HuH-7.5 (cell line): ENCODE measurements at places on chromosomes 6 and 20.

DNA sequence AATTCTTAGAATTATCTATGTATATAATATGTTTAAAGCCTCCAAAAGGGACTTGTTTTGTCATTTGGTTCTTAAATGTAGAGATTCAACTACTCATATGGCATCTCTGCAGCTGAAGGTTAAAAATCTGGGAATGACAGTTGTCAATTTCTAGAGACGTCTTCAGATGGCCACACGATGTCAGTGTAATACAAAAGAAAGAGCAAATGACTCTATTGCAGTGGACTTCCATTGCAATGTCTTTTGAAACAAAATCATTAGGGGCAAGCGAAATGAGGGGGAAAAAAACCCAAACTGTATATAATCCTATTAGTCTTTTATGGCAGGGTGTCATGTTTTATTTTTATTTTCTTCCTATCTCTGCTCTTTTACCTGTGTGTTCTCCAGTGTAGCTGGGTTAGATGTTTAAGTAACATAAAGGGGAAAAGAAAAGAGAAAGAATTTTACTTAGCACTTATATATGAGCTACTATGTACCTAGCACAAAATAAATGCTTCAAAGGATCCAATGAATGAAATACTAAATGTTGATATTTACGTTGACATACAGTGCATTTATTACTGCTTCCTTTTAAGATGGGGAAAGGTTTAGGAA lies 26.2 kb downstream of the CCN2 start:
- no peak for DNase-seq

DNA sequence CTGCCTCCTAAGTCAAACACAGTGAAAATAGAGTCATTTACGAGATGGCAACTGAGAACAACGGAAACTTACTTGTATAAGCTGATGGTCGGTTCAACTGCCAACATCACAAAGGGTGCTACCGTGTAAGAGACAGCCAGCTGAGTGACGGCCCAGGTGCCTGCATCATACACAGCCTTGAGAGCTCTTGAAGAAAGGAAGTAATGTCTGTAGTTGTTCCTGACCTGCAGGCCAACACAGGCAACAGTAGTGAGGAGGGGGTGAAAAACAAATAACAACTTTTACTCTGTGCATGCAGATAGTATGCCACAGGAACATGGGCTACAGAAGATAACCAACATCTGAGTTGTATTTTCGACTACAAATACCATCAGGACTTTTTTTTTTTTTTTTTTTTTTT lies 102.7 kb downstream of the MBOAT1 start:
- DNase-seq = no peak

DNA sequence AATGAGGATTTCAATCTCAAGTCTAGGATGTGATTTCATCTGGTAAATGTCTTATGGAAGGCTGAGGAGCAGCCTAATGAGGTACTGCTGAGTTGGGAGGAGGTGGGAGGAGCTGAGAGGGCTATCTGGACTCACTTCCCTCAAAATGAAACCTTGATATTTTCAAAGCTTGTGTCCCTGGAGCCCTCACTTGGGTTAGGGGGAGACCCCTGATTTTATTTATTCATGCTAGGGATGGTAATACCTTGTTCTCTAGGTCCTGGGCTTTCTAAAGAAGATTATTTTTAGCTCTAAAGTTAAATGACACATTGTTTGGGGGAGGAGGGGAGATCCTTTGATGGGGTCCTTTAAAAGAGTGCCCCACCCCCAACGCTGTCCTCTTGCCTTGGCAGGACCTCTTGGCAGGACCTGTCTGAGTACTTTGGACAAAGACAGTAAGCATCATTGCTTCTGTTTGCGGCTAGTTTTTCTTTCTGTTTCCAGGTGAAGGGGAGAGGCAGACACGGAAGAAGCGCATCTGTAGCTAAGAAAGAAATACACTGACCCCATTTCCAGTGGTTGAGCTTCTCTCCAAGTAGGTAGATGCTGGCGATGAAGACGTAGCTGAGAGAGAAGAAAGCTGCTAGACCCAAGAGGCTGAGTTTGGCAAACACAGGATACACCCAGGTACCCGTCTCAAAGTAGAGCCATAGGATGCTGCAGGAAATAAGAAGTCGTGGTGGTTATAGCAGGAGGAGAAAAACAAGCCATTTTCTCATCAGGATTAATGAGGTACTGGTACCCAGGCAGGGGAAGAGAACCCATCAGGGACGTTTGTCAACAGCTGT lies 55.6 kb downstream of the ADTRP start:
- no peak for DNase-seq

DNA sequence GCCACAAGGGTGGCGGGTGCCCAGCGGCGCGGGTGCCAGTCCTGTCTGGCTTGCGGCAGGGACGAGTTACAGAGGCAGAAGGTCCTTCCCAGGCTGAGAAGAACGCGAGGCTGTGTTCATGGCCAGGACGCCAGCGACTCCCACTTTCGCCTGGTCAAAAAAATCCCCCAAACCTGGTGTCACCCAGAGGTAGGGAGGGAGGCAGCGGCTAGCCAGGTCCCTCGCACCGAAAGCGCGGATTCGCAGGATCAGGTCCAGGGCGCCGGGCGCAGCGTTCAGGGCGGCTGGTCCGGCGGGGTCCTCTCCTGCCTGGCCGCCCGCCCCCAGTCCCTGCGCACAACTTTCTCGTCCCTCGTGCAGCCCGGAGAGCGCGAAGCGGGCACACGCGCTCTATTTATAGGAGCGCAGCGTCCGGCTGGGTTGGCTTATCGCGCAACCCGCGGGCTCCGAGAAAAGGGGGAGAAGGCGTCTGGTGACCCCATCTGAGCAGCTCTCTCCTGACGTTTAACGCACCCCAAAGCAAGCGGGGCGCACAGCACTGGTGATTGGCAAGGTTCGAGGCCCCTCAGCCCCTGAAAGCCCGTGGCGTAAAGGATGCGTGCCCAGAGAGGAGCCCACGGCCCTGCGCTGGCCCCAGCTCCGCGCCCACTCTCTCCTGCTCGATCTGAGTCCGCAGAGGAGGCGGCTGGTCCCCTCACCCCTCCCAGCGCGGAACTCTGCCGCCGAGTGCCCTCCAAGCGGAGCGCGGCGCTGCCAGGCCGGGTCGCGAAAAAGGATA lies 519 bp downstream of the CBLN4 start:
- DNase-seq = no peak

GRCh38 chr6:2733324-2733723 lies 17.4 kb downstream of the MYLK4 start:
- DNase-seq = no peak

- DNase-seq = no peak
These were observed 400.0 kb downstream of the CD83 start for GRCh38 chr6:14517516-14518105.
